CD4-positive, alpha-beta T cell treated with Interleukin-6 at 100 ng/mL for 8 hours (primary cell): ENCODE measurements at places on chromosomes 2 and 18.

GRCh38 chr18:47909484-47909883 is 21.0 kb downstream of the SMAD2 start:
- DNase-seq = no peak

DNA sequence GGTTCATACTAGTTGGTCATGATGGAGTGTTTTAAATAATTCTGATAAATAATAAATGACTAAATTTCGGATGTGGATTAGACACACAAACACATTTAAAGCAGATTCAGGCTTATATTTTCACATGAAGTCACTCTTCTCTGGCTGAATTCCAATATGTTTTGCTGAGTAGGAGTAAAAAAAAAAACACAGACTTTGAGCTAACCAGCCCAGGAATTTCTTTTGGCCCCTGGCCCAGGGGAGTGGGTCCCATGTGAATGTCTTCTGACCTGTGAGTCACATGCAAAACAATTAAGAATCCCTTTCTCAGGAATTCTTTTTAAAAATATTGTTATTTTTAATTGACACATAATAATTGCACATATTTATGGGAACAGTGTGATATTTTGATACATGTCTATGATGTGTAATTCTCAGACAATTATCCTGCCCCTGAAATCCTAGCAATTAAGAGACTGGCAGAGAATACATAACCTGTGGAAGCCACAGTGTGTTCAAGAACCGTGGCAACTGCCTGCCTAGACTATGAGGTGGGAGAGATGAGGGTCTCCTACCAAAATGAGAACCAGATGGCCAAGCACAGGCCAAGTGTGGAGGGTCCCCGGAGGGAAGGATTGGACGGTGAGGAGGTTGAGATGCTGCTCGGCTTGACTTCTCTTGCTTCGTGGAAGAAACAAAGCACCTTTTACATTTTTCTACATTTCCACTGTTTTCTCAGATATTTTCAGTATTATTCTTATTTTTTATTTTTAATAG is 236.4 kb downstream of the PIEZO2 start:
- no peak for DNase-seq

DNA sequence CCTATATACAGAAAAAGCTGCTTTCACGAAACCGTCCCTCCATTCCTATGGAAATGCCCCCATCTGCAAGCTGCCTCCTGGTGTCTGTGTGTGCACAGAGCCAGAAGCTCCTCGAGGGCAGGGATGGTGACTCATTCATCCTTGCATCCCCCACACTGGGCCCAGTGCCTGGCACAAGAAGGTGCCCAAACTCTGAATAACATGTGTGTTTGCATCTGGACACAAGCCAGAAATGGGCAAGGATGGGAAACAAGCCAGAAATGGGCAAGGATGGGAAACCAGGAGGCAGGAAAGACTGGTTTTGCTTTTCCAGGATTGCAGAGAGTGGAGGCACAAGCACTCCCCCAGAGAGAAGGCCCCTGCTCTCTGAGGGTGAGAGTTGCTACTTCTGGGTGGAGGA is 313.9 kb downstream of the CELF4 start:
- no peak for DNase-seq

GRCh38 chr2:171706152-171706803 is 19.0 kb downstream of the DYNC1I2 start:
- DNase-seq = no peak

- DNase-seq = no peak
Measured at GRCh38 chr2:235879116-235879515, 289.1 kb downstream of the GBX2 start.

DNA sequence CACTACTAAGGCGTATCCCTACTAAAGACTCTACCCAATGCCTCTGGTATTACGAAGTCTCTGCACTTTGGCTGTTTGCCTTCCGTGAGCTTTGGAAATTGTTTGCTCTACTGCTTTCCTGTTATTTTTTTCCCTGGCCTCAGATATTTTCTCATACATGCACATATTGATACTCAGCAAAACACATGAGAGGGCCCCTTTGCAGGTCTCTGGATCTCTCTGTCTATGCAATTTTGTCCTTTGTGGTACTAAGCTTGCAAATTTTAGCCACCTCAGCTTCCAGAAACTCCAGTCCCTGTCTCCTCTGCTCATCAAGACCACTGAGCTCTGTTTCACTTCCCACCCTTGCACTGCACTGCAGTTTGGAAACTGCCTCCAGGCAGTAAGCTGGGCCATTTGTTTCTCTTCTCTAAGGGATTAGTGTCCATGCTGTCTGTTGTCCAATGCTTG is 46.6 kb downstream of the TAF1B start:
- no peak for DNase-seq

DNA sequence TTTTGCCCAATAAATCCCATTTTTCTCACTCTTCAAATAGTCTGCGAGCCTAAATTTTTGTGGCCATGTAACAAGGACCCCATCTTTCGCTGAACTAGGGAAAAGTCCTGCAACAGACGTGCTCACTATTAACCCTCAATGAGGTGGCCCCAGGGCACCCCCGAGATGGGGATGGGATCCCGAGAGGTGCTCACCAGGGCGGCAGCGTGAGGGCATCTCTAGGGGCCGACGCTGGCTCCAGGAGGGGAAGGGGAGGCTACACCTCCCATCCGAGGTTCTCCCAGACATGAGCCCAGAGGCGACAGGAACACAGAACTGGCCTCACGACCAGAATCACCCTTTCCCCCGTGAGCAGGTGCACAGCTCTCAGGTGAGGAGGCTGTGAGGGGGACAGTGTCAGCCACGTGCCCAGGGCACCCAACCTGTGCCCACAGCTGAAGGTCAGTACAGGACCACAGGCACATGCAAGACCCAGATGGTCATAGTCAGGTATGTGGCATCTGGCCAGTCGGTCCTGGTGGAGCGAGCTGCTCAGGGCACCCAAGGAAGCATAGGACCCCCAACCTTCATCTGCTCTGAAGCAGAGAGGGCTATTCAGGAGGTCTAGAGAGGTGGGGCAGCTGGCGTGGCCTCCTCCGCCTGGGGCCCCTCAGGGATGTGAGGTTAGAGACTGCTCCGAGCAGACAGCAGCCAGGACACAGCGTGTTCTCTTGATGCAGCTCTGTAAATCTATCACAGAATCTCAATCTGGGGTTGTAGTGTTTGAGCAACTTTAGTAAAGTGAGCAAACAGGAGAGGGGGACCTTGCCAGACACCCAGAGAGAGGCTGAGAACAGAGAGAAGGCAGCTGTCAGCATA is 62.8 kb downstream of the PXDN start:
- no peak for DNase-seq

GRCh38 chr2:9918275-9918674 is 33.2 kb upstream of the GRHL1 start:
- no peak for DNase-seq
